ENCODE measurements at places on chromosomes 5 and 9. TPM values are rescaled to one million over a fixed set of nuclear protein-coding genes. Genes with fewer than 3 reads are reported as not detected.

Gene LCN6
- total RNA-seq, result not detected

- no peaks in the 10 kb centered on the region for H3K27me3 ChIP-seq
- DNase-seq, result no peak
These were observed 158.7 kb downstream of the EBF1 start for GRCh38 chr5:158940977-158941376.

DNA sequence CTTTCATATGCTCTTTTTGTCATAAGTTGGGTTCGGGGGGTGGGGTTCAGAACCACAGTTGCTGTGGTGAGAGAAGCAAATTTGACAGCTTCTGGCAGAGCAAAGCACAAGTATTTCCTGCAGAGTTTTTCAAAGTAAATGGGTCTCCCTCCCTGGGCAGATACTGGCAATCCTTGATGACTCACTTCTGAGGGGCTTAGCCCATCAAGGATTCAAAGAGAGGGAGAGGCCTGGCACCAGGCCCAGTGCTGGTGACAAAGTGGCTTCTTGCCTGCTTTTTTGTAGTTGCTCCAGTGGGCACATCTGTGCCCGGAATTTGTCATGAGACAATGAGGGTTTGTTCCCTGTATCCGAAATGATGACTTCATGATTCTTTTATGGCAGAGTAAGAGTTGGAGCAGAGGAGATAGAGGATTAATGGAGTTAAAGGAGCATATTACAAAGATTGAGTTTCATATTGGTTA, 46.6 kb upstream of the TNC start:
- no peaks in the 10 kb centered on the region for H3K4me1 ChIP-seq
- no peak overlapping the region for H3K27ac ChIP-seq
- no peak overlapping the region for H3K4me3 ChIP-seq
- H3K27me3 ChIP-seq, result no peaks in the 10 kb centered on the region
- H3K36me3 ChIP-seq, result no peaks in the 10 kb centered on the region
- no peak for DNase-seq

DNA sequence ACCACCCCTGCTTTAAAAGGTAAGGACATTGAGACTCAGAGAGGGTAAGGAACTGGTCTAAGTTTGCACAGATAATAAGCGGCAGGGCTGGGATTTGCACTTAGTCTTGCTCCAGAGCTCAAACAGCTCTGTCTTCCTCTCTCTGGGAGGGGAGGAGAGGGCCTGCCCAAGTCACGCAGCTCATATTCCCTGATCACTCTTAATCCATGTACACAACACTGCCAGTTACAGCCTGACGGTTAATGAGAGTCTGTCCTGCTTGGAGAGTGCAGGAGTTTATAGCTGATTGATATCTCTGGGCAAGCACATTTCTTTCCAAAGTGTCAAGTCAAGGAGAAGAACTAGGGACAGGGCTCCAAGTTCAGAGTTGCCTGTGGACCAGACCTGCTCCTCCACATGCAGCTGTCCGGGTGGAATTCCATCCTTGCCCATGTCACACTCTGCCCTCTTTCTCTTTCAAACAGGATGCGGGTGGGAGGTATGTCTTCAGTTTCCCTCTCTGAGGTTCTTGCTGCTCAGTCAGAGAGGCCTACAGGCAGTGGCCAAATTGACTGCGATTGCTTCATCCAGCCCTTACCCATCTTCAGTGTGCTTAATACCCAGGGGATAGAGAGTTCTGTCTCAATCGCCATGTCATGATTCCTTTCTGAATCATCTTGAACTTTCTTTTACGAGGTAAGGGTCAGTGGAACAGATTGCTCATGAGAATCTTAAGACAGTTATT, 54.5 kb downstream of the GALNT12 start:
- DNase-seq, result no peak
- no peaks in the 10 kb centered on the region for H3K4me1 ChIP-seq
- H3K27me3 ChIP-seq, result no peaks in the 10 kb centered on the region
- H3K27ac ChIP-seq, result no peak overlapping the region
- H3K36me3 ChIP-seq, result no peaks in the 10 kb centered on the region

DNA sequence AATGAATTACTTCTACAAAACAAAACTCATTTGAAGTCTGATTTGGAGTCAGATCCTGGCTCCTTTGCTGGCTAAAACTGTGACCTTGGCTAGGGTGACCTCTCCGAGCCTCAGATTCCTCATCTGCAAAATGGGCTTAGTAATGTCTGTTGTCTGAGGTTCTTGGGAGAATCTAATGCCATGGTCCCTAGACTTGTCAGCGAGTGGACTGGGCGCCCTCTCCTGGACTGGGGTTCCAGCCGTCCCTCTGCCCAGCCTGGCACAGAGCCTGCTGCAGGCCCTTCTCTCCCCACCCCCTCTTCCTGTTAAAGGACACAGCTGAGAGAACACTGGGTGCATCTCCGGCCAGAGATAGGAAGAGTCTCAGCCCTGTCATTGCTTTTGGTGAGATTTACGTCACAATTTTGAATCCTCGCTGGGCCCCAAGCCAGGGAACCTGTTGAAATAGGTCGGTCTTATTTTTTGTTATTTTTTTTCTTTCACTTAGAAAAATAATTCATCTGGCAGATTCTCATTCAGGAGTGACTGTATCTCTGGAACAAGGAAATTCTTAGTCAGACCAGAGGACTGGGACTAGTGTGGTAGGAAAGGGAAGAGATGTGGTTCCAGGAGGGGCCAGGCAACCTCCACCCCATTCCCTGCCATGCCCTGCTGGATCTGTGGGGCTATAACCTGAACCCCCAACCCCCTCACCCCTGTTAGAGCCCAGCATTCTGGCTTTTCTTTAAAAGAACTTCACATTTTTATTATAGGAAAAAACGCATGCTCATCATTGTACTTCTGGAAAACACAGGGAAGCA, 48.2 kb upstream of the RPL26L1 start:
- peak; percentile 40 for DNase-seq
- no peaks in the 10 kb centered on the region for H3K27me3 ChIP-seq
- peak overlapping the region; percentile 60 for H3K27ac ChIP-seq

DNA sequence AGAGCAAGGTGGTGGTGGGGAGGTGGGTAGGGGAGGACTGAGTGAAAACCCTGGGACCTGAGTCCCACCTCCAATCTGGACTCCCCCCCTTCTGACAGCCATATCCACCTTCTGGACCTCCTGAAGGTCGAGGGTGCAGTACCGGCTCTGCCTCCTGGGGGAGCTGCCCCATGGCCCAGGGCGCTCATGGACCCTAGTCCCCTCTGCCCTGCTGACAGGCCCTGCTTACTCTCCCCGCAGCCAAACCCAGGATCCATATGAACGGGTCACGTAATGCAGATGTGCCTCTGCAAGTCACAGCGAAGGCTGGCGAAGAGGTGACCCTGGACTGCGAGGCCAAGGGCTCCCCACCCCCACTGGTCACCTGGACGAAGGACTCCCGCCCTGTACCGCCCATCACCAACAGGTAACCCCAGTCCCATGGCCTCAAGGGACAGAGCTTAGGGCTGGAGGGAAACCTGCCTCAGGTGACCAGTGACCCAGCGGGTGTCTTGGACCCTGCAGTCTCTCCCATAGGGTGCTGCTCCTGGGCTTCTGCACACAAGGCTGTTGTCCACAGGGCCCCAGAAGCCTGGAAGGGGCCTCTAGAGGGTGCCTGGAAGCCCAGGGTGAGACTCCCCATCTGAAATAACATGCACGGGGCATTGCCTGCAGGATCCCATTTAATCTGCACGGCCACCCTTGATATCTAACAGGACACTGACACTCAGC, 61.7 kb downstream of the HMCN2 start:
- H3K4me1 ChIP-seq, result no peaks in the 10 kb centered on the region
- DNase-seq, result no peak
- H3K4me3 ChIP-seq, result no peak overlapping the region

- H3K27me3 ChIP-seq, result no peaks in the 10 kb centered on the region
- H3K27ac ChIP-seq, result no peak overlapping the region
- no peaks in the 10 kb centered on the region for H3K36me3 ChIP-seq
- H3K4me1 ChIP-seq, result no peaks in the 10 kb centered on the region
These were observed 218.5 kb upstream of the ELAVL2 start for GRCh38 chr9:24044576-24044975.

GRCh38 chr9:128624566-128624965, 32.1 kb downstream of the DYNC2I2 start:
- no peaks in the 10 kb centered on the region for H3K4me1 ChIP-seq
- no peak for DNase-seq
- no peak overlapping the region for H3K27ac ChIP-seq
- peaks cover 82% of the 10 kb centered on the region for H3K36me3 ChIP-seq
- no peak overlapping the region for H3K4me3 ChIP-seq
